H7 (cell line): ENCODE measurements at places on chromosomes 16 and 17.

DNA sequence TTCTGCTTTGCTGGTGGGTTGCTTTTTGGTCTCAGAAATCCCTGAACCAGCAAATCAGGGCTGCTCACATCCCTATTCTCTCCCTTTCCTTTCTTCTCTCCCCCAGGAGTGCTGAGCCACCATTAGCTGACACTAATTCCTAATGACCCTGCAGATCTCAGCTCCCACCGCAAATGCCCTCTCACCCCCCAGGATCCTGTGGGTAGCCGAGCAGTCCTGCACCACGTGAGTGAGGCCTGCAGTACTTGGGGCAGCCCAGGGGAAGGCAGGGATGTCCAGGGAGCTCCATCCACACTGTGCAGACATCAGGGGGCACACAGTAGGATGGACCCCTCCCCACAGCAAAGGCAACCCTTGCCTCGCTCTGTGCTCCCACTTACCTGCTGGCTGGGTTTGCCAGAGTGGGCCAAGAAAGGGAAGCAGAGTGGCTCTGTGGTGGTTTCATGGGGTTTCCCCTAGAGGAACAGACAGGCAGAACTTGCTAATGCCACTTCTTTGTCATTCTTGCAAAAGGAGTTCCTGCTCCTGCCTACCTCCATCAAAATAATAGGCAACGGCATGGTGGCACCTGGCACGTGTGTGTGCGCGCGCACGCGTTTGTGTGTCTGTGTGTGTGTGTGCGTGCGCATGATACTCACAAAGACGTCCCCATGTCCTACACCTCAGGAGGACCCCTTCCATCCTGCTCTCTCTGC lies 135.6 kb downstream of the GAS7 start:
- DNase-seq: peak; percentile 36

- DNase-seq: no peak
Measured at GRCh38 chr17:67280279-67280678, 35.3 kb upstream of the HELZ start.

DNA sequence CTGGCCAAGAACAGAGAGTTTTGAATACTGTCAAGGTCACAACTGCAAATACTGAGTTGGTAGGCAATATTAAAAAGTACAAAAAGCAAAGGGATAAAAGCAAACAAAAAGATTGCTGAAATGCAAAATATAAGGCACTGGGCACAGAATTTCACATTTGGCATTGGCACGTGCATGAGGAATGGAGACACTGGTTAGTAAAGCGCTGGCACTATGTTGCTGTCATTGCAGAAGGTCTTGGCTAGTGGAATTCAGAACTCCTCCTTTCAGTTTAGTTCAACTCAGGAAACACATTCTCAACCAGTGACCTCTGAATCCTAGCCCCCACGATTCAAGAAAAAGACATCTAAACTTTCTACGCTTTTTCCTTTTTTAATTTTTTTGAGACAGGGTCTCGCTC lies 111.8 kb upstream of the PSMD7 start:
- DNase-seq: no peak

DNA sequence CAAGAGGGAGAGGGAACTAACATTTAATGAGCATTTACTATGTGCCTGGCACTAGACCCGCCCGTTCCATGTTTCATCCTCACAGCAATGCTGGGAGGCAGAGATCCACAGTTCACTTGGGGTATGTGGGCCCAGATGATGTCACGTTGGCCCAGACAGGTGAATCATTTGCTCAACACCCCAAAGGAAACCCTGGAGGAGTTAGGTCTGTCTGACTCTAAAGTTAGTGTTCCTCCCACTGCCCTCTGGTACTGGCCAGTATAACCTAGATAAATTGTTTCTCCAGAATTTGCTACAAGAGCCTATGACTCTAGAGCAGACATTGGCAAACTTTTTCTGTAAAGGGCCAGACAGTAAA lies 164.6 kb downstream of the VPS53 start:
- DNase-seq: no peak

- DNase-seq: peak; percentile 75
Measured at GRCh38 chr17:28956112-28956511, 4.8 kb upstream of the PHF12 start.

- DNase-seq: peak; percentile 93
Measured at GRCh38 chr17:1153795-1154546, 25.8 kb downstream of the ABR start.

- no peak for DNase-seq
Measured at GRCh38 chr17:30858556-30859250, 26.9 kb downstream of the ATAD5 start.

DNA sequence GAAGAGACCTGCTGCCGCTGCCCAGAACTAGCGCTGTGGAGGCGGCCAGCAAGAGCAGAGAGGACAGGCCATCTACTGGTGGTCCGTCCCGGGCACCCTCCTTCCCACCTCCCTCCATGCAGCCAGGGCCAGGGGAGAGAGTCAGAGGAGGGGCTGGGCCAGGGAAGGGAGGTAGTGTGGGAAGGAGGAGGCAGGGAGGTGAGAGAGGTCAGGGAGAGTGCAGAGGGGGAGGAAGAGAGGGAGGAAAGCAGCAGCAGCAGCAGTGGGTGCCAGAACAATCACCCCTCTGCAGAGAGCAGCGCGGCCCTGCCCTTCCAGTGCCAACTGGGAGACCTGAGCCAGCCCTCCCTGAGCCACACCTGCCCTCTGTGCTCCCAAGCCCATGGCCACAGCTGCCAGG lies 6.6 kb downstream of the C16orf95 start:
- no peak for DNase-seq

- DNase-seq: no peak
Measured at GRCh38 chr17:66985338-66986237, 21.1 kb downstream of the CACNG4 start.

DNA sequence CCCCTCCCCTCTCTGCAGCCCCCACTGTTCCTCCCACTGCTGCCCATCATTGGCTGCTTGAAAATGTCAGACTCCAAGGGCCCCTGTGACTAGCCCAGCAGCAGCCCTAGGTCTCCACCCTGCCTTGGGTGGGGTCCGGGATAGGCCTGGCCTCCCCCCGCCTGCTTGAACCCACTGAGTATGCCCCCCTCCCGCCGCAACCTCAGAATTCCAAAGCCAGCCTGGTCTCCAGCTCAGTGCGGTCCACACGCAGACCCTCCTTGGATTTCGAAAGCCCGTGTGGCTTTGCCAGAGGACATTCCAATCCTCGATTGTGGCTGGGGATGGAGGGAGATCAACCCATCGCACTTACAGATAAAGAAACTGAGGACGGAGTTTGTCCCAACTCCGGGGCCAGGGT lies 6.4 kb downstream of the DPEP1 start:
- DNase-seq: peak; percentile 73

- DNase-seq: no peak
Measured at GRCh38 chr16:9409560-9410493, 318.4 kb downstream of the HAPSTR1 start.

DNA sequence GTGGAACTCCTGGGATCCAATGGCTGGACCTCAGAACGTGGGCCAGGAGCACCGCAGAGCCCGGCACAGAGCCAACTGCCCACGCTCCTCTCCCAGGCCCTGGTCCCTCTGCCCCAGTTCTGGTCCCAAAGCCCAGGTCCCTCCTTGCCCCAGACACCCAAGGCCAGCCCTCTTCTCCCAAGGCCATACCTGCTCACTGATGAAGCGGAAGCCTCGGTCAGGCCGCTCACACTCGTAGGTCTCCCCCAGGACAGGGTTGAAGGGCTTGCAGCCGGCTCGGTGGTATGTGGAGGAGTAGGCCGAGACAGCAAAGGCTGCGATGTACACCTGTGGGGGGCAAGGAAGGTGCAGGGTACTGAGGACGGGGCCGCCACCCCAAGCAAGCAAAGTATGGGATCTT lies 8.5 kb downstream of the OSBPL7 start:
- peak; percentile 25 for DNase-seq

GRCh38 chr16:78363843-78364555 lies 264.5 kb downstream of the WWOX start:
- peak; percentile 24 for DNase-seq

DNA sequence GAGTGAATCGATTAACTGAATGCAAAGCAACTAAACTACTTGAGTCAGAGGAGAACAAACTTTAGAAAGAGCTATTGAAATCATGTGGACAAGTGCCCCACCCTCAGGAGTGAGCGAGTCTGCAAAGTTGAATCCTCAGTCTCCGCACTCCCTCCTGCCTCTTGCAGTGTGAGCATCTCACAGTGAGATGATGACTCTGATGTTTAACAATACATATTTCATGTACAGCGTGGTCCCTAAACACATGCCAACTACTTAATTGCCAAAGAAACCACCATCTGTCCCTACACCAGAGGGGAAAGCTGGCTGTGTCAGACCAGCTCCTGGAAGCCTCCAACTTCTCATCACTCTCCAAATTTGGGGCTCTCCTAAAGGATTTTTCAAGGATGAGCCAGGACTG lies 31.2 kb downstream of the PIMREG start:
- no peak for DNase-seq

DNA sequence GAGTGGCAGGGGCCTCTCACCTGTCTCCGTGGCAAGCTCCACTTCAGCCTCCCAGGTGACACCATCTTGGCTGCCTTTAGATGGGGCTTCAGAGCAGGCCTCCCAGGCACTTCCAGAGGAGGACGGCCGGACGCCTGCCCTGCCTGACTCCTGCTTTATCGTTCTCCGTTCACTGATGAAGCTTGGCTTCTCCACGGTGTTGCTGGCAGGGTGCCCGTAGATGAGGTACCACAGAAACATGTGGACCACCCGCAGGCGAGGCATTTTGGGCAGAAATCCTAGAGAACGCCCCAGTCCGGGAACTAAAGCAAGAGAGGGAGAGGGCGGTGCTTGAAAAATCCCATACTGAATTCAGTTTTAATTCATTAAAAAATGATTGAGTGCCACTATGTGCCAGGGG lies 54.5 kb downstream of the GTF3C1 start:
- DNase-seq: no peak

DNA sequence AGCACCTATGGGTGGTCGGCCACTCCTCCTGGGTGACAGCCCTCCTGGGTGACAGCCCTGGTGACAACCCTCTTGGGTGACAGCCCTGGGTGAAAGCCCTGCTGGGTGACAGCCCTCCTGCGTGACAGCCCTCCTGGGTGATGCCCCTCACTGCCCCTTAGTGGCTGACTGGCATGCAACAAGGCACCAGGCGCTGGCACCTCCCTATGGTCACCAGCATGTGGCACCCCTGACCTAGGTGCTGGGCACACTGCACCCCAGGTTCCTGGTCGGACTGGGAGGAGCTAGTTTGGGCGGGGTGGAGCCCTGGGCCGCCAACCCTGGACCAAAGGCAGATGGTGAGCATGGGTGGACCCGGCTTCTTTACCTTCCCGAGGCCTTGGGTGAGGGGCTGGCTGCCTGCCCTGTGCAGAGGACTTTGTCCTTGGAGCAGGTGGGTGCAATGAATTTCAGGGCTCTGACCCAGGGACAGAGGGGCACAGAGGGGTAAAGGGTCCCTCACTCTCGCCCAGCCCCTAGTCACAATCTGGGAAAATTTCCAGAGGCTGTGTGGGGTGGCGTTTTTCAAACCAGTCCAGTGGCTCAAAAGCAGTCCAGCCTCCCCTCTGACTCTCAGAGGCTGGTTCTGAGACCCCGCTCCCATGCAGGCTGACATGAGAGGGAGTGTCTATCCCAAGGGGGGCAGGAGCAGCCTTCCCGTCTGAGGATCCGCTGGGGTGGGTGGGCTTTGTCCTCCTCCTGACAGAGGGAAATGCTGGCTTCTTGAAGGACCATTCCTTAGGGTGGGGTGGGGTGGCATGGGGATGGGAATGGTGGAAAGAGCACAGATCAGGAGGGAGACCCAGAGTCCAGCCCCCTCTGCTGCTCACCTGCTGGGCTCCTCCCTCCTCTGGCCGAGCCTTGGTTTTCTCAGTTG lies 25.9 kb upstream of the TNFRSF13B start:
- DNase-seq: peak; percentile 43

GRCh38 chr16:13959626-13960025 lies 39.7 kb downstream of the ERCC4 start:
- no peak for DNase-seq

- DNase-seq: no peak
Measured at GRCh38 chr16:48870141-48870540, 260.2 kb upstream of the N4BP1 start.

DNA sequence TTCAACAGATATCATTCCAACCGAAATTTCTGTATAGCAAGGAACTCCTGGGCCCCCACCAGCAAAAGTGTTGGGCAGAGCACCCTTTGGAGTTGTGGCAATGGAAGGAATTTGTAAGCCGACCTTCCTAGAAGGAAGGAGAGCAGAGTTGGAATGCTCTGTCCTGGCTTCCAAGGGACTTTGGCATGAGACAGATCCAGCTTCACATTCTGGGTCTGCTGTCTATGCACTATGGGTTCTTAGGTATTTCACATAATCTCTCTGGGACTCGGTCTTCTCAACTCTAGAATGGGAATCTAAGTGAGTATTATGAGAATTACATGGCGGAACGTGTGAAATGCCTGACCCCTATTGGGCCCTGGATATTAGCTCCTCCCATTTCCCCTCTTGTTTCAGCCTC lies 63.2 kb upstream of the MARCHF10 start:
- no peak for DNase-seq

DNA sequence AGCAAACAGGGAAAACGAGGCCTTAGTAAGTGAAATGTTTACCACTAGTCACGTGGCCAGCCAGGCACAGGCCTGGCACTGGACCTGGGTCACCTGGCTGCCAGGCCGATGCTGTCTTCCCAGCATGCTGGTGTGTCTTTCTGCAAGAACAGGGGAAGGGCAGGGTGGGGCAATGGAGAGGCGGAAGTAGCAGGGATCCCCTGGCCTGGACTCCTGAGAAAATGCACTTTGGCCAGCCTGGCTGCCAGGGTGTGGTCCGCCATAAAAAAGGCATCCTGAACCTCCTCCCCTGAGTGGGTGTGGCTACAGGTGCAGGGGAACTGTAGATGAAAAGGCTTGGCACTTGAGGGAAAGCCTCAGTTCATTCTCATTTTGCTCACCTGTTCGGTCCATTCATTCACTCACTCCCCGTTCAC lies 1.0 kb upstream of the ANKRD40CL start:
- DNase-seq: no peak

DNA sequence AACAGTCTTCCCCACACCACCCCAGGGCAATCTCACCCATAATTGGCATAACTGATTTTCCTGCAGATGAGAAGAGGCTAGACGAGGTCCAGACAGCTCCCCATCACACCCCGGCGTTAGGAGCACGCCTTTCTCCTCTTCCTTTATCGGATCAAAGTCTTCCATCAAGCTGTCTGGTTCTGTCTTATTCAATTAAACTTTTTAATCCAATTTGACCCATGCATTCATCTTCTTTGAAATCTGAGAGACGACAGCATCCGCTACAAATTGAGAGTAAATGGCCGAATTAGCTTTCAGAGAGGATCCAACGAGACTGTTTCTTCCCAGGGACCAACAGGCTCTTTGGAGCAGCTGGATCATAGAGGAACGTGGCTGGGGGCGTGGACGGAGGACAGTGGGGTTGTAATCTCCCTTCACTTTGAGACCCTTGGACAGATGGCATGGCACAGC lies 44.4 kb upstream of the GPRC5B start:
- DNase-seq: no peak

DNA sequence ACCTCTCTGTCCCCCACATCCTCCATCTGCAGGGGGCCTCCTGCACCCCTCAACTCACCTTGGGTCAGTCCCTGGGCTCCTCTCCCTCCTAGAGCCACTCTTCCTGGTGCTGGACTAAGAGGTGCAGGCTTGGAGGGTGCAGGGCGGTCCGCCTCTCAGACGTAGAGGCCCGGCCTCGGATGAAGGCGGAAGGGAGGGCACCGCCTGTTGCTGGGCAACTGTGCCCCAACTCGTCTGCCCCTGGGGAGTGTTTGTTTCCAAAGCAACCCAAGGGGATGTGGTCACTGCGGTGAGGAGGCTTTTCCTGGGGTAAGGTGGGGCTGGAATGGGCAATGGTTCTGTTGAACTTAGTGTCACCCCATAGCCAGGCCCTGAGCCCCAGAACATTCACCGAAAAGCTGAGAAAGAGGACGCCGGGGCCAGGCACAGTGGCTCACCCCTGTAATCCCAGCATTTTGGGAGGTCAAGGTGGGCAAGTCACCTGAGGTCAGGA lies at the start of gene C16orf54:
Gene C16orf54, minus strand, starts transcription at position 138 of the 493 bp plus-strand sequence. CDS start 1,039 bp downstream, outside the sequence.
- DNase-seq: peak; percentile 66
